ENCODE measurements at places on chromosomes 11 and 22. TPM values are rescaled to one million over a fixed set of nuclear protein-coding genes. Genes with fewer than 3 reads are reported as not detected.
A peak's percentile ranks its signal among the peaks of the same experiment; 100 is the strongest.

GRCh38 chr11:77529685-77530084 lies 55.8 kb upstream of the PAK1 start:
- DNase-seq, result no peak
- H3K36me3 ChIP-seq, result no peaks in the 10 kb centered on the region
- H3K4me3 ChIP-seq, result no peak overlapping the region
- H3K4me1 ChIP-seq, result peaks cover 17% of the 10 kb centered on the region

DNA sequence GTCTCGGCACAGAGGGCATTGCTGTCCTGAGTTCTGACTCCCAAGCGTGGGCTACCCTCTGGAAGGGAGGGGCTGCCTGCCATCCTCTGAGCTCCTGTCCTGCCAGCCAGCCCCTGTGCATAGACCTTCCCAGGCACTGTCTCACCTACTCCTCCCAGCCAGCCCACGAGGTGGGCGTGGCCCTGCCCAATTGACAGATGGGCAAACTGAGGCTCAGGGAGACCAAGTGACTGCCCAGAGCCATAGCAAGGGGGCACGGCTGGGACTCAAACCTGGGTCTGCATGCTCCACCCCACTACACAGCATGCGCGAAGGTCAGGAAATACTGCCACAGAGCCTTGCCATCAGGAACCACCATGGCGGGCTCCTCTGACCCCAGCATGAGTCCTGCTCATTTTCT lies 29.4 kb upstream of the PRR5 start:
- H3K27me3 ChIP-seq, result peaks cover 1% of the 10 kb centered on the region
- peaks cover 17% of the 10 kb centered on the region for H3K4me1 ChIP-seq
- H3K4me3 ChIP-seq, result no peak overlapping the region
- DNase-seq, result no peak
- H3K27ac ChIP-seq, result no peak overlapping the region

DNA sequence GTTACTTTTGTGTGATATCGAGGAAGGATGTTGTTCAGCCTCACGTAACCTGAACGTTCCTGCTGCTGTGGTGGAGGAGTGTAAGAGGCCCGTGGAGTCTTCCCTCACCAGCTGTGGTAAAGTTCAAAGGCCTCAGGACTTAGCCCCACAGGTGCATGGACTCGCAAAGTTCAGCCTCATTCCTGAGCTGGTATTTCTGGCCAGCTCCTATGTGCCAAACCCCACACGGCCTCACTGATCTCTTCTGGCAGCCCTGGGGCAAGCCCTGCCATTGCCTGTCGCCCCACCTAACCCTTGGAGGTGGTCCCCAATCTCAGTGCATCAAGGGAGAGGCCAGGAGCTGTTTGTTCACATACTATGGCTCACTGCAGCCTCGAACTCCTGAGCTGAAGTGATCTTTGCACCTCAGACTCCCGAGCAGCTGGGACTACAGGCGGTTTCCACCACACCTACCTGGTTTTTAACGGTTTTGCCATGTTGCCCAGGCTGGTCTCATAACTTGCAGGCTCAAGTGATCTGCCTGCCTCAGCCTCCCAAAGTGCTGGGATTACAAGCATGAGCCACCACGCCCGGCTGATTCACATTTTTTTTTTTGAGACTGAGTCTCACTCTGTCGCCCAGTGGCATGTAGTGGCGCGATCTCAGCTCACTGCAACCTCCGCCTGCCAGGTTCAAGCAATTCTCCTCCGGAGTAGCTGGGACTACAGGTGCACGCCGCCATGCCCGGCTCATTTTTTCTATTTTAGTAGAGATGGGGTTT lies 2.2 kb downstream of the PHRF1 start:
- DNase-seq, result no peak
- no peak overlapping the region for H3K27ac ChIP-seq
- peak overlapping the region; percentile 91 for H3K4me3 ChIP-seq
- no peaks in the 10 kb centered on the region for H3K36me3 ChIP-seq

- no peaks in the 10 kb centered on the region for H3K27me3 ChIP-seq
- DNase-seq, result peak; percentile 71
- H3K36me3 ChIP-seq, result peaks cover 5% of the 10 kb centered on the region
Measured at GRCh38 chr11:68447015-68447801, 13.3 kb upstream of the PPP6R3 start.

- no peaks in the 10 kb centered on the region for H3K27me3 ChIP-seq
- peaks cover 4% of the 10 kb centered on the region for H3K36me3 ChIP-seq
- H3K27ac ChIP-seq, result no peak overlapping the region
- no peak for DNase-seq
Measured at GRCh38 chr22:37502342-37503182, 16.4 kb upstream of the MFNG start.

GRCh38 chr11:128045094-128045725 lies 542.1 kb downstream of the ETS1 start:
- no peak overlapping the region for H3K27ac ChIP-seq
- DNase-seq, result no peak
- H3K27me3 ChIP-seq, result no peaks in the 10 kb centered on the region

Gene NLRP6
- total RNA-seq, result not detected

Gene GSTT2B
- 2.1 TPM for total RNA-seq

Gene OR51T1
- total RNA-seq, result not detected

Measured in neural crest cell (in vitro differentiated cells).